ENCODE measurements at places on chromosomes 12 and 14.

DNA sequence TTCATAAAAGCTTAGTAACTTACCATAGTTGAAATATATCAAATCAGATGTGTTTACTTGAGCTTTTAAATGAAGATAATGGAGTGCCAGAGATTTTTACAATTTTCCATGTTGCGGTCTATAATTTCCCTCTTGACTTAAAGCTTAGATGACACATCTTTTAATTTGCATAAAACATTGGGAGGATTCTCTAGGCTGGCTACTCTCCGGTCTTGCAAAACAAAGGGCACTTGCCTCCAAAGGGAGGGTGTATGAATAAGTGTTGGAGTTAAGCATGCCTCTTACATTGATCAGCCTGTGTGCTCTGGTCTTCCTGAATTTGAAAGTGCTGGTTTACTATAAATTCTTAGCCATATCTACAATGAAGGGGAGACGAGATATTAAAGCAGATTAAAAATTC lies 336.4 kb upstream of the NAV3 start:
- no peak for DNase-seq

DNA sequence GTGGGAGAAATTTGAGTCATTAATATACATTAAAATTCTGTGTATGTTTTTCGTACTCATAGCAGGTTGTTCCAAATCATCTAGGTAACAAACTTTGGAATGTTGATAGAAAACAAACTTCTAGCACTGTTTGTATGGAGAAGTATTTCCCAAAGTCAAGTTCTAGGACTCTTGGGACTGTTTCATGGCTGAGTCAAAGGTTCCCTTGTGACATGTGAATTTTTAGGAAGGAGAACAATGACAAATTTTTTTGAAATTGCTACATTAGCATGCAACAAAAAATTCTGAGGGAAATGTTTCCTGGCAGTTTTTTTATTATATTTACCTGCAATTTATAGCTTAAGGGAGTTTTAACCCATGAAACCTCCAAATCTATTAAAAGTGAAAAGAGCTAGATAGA lies 73.8 kb downstream of the RASSF8 start:
- DNase-seq, result no peak

DNA sequence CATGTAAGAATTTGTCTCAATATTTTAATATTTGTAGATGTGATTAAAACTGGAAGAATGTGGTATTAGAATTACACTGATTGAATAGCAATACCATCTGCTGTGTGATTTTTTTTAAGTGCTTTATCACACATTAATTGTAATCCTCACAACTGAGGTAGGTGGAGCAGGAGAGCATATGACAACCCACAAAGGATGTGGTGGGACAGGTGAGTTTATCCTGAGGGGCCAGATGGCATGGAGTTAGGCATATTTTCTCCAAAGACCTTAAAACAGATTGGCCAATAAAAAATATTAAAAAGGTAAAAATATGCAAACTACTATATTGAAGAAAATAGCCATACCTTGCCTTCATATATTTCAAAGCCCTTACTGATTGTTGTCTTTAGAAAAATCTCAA lies 7.8 kb downstream of the LRRC10 start:
- no peak for DNase-seq

- peak; percentile 68 for DNase-seq
Measured at GRCh38 chr12:20489645-20490044, 121.3 kb downstream of the PDE3A start.

DNA sequence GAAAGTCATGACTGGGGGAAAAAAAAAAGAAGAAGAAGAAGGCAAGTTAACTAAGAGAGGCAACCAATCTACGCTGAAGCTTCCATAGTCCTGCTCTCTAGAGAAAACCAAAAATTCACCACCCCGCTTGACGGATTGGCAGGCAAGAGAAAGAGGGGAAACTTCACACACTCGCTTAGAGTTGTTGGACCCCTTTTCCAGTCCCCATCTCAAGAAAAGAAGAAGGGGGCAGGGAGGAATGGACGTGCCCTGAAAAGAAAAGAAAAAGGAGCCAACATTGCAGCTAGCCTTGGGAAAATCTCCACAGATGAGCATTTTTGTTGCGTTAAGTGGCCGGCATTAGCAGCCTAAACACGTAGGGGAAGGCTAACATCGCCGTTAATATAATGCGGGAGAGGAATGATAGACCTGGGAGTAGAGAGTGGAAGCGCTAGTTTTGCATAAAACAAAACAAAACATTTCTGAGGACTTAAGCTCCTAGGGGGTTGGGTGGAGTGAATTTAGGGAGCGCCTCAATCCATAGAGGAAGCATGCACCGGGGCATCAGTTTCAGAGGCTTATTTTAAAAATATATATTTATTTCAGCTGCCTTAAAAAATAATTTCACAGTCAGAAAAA lies 11.3 kb upstream of the FOXG1 start:
- no peak for DNase-seq

- no peak for DNase-seq
Measured at GRCh38 chr12:113228394-113229028, 7.2 kb downstream of the TPCN1 start.

DNA sequence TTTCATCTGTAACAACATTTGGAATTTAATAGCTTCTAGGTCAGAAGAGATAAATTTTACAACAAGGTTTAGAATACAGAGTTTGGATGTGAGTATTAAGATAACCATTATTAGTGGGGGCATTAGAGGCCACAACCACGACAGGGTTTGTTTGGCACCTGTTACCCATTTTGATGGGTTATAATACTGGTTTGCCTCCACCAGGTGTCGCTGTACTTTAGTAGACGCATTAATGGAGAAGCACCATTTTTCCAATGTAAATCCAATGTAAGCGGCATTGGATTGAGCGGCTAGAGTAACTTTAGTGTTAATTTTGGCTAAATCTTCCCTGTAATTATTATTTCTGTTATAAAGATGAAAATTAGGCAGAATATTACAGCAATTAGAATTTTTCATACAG lies 136.2 kb downstream of the SLCO1B3 start:
- DNase-seq, result no peak

- DNase-seq, result no peak
Measured at GRCh38 chr12:128594521-128594920, 229.2 kb downstream of the SLC15A4 start.

- no peak for DNase-seq
Measured at GRCh38 chr12:9928607-9929006, 3.6 kb downstream of the CLEC2A start.

DNA sequence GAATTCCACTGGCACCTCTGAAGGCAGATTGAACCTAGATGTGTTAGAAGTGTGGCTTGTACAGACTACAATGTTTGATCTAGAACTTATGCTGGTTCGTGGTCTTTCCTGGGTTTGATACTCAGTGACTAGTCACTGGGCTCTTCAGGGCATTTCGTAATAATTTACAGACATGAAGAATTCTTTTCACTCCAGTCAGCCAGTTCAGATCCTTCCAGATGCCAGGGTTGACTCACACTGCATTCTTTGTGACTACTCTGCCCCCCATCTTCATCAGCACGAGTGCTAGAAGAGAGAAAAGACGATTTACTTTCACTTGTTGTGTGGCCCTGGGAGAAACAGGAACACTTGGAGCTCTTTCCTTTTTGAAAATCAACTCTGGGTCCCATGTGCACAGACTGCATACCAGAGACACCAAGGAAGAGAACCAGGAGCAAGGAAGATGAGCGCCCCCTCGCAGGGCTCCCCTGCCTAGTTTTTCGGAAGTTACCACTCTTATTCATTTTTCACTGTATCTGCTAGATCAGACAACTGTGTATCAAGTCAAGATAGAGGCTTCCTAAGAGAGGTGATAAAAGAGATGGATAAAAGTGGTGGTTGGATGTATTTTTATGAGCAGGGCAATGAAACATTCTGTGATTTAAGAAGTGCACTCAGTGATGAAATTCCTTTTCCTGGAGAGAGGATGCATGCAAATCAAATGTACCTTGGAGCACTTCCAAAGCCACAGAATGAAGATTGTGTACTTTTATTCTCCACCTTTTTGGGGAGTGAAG lies 33.5 kb upstream of the EVL start:
- peak; percentile 88 for DNase-seq

GRCh38 chr12:24561411-24561871 lies 387.5 kb downstream of the BCAT1 start:
- DNase-seq, result no peak

DNA sequence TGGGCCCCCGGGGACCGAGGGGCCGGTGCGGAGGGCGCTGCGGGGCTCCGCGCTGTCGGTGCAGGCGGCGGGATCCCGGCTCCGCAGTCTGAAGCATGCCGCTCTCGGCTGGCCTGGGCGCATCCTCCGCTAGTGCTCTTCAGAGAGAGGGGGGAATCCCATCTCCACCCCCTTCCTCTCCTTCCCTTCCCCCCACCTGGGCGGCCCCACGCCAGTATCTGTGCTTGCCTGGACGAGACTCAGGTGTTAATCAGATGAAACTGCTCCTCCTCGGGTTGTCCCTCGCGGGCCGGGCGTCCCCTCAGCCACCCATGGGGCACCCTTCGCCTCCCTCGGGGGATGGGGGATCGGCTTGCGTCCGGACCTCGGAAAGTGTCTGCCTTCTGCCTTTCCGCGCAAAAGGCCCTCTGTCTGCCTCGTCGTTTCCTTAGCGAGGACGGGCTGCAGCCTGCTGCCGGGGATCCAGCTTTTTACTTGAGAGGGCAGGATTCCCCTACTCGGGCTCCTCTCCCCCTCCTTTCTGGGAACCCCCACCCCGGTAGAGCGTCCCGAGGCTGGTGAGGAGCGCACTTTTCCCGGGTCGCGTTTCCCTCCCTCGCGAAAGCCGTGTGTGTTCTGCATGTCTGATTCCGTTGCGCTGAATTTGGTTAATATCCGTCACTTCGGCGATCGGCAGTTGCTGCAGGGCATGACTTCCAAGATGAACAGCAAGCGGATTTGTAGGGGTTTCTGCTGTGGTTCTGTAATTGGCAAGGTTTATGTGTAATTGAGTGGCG lies 1.1 kb downstream of the GPHN start:
- no peak for DNase-seq

- DNase-seq, result no peak
Measured at GRCh38 chr14:98325761-98326160, 946.2 kb downstream of the BCL11B start.

DNA sequence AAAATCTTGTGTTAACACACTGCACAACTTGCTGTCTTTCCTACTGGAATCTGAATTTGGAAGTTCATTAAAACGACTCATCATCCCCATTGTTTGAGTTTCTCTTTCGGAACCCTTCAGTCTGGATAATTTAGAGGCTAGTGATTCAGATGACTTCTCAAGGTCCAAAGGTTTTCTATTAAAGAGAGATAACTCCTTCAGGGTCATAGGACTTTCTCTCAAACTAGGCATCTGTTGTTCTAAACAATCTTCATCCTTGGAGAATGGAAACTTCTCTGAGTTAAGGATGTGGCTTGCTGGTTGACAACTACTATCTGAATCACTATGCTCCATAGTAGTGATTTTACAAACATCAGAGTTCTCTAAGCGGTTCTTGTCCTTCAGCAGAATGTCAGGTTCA lies 4.4 kb downstream of the MLH3 start:
- no peak for DNase-seq

- DNase-seq, result no peak
Measured at GRCh38 chr12:121513464-121514183, 67.2 kb downstream of the KDM2B start.

GRCh38 chr14:81388336-81388735 lies 11.8 kb downstream of the STON2 start:
- peak; percentile 86 for DNase-seq

DNA sequence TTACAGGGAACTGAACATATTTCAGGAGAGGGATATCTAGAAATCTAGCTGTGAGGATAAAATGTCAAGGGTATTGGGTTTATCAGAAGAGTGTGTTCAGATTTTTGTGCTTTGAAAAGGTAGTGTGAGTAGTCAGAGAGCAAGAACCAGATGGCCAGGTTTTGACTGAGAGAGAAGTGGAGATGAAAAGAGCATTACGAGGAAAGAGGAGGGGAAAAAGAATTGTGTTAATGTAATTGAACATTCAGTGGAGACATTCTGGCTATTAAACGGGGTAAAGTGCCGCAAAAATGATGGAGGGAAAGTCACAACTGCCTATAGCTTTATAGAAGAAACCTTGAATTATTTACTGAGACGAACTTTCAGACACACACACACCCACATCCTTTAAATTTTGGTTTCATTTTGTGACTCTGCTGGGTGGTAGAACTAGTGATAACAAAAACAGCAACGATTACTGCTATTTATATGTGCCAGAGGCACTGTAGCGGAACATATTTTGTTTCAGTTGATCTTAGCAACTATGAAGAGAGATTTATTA lies 213.6 kb downstream of the ERC1 start:
- DNase-seq, result no peak

- no peak for DNase-seq
Measured at GRCh38 chr14:89365061-89365801, 51.8 kb downstream of the FOXN3 start.

DNA sequence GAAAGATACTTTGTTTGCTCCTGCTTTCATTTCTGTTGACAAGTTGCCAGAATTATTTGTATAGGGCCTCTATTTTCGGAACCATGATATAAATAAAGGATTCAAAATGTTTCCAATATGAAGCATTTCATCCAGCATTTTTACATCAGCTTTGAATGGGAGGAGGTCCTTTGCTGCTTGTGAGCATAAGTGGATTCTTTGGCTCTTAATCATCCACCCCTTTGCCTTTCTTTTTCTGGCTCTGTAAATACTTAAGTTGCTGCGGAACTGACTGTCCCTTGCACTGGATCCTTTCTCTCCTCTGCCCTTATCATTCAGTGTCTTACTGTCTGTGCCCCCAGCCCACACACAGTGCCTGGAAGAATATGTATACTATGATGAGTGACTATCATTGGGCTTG lies 357.3 kb upstream of the RGS6 start:
- no peak for DNase-seq

DNA sequence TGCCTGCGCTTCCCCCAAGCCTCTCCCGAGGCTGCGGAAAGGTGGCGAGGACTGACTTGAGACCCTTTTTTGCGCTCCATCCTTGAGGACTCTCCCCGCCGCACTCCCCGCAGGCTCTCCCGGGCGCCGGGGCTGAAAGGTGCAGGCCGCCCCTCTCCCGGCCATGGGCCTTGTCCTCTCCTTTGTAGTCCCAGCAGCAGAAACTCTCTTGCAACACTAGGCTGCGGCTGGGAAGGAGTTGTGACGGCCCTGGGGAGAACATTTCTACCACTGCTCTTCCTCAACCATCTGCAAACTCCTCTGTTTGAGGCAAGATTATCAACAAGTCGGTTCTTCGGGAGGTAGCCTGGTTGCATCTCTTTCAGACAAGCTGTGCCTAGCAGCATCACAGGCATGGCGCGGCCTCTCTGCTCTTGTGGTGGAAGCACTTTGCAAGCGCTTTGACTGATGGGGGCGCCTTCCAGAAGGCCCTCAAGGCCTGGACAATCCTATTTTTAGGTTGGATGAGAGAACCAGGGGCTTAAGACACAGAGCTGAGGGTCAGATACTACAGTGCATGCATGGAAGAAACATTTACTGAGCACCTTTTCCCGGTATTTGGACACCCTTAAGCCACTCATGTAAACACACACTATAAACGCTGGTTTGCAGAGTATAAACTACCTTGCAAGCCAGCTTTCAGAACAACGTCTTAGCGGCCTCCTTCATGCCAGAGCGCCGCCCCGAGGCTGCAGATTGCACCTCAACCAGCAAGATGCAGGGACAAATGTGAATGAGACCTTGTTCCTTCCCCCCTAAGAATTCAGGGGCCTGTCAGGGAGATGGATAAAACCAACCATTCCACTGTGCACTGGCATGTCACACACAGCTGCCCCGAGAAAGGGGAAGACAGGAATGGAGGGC lies 1.2 kb upstream of the PRIMA1 start:
- no peak for DNase-seq
